ENCODE measurements at places on chromosomes 7 and 10.
A peak's percentile ranks its signal among the peaks of the same experiment; 100 is the strongest.

- DNase-seq: no peak
These were observed 98.7 kb downstream of the AUTS2 start for GRCh38 chr7:69696686-69697685.

- DNase-seq: no peak
These were observed 96.0 kb downstream of the MTERF1 start for GRCh38 chr7:91784469-91784868.

DNA sequence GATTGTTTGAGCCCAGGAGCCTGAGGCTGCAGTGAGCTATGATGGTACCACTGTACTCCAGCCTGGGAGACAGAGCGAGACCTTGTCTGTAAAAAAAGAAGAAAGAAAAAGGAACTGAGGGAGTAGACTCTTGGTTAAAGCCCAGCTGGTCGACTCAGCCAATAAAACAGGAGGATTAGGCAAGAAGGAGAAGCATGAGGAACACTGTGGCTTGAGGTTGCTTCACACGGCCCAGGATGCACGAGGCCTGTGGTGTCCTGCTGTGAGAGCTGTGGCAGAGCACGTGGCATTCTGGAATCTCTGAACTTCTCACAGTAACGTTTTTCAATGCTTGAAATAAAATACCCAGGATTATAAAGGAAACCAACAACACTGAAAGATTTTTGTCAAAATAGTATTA is 93.3 kb downstream of the CUL2 start:
- DNase-seq: no peak

- no peak for DNase-seq
These were observed 80.7 kb downstream of the PLCE1 start for GRCh38 chr10:94074462-94074861.

GRCh38 chr7:142134909-142135308 is 23.4 kb downstream of the MGAM2 start:
- no peak for DNase-seq

DNA sequence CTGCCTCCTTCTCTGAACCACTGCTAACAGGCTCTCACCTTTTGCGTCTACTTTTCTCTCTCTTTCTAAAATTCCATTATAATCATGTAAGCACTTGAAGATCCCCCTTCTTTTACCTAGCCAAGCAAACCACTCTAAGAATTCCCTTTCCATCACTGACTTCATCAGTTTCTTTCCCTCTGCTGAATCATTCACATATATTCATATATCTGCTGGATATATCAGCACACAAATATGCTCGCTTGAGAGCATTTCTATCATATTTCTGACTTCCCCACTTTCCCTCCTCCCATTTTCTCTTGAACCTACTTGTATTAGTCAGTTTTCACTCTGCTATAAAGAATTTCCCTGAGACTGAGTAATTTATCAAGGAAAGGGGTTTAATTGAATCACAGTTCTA is 84.2 kb upstream of the LRRN3 start:
- no peak for DNase-seq

DNA sequence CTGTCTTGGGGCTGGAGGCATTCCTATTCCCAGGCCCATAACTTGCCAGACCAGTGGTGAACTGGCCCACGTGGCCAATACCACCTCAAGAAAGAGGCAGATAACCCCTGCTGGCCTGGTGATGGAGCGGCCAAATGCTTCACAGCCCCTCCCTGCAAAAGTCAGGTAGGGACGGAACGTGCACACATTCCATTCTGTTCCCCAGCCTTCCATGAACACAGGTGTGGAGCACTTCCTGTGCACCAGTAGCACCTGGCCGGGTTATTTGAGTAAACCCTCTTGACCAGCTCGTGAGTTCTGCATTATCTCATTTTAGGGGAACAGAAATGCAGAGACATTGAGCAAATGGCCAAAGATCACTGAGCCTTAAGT is 134.4 kb downstream of the SH3PXD2A start:
- no peak for DNase-seq

- no peak for DNase-seq
These were observed 303.4 kb downstream of the PCLO start for GRCh38 chr7:82859106-82859850.

DNA sequence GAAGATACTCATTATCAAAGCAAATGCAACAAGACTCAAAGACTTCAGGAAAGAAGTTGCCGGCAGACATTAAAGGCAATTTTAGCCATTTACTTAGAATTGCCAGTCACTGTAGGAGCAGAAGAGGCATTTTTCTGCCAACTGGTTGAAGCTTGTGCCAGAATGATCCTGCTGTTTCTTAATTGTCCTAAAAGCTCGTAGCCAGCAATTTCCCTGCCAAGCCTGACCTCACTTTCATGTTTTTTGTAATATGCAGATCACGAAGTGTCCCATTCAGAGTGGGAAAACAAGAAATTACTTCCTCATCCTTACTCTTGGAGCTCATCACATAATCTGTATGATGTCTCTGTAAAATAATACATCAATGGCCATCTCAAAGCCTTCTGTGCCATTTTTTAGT is 130.9 kb upstream of the ANKRD1 start:
- peak; percentile 26 for DNase-seq

GRCh38 chr7:115229401-115230105 is 307.7 kb downstream of the MDFIC start:
- DNase-seq: no peak

DNA sequence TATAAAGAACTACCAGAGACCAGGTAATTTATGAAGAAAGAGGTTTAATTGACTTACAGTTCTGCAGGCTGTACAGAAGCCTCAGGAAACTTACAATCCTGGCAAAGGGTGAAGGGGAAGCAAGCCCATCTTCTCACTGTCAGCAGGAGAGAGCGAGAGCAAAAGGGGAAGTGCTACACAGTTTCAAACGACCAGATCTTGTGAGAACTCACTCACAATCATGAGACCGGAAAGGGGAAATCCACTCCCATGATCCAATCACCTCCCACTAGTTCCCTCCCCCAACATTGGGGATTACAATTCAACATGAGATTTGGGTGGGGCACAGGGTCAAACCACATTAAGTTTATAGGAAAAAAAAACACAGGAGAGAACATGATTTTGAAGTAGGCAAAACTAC is 222.1 kb upstream of the SHH start:
- no peak for DNase-seq

DNA sequence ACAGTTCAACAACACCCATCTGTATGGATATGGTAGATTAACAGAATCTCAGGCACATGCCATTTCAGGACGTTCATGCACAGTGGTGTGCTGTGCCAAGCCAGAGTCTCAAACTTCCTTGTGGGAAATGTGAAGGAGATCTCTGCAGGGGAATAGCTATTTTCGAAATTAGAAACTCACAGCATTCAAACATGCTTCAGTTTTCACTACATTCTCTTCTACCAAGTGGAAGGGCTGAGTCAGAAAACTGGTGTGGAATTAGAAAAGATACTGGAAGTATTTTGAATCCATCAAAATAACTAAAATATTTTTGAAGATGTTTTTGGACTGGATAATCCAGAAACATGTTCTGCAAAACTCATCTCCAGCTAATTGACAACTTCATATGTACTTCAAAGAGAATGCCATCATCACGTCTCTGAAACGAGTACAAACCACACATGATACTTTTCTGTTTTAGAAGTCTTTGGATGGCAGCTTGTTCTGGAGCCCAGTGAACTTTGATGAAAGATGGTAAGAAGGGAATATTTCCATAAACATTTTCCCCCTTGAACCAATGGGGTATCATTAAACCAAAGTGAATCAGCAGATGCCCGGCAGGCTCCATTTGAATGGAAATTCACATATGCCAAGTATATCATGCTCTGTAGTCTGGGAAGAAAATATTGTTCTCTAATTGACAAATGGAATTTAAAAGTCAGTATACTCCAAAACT is 616.3 kb upstream of the IGFBP3 start:
- no peak for DNase-seq

GRCh38 chr10:101644002-101644401 is 51.0 kb downstream of the FBXW4 start:
- no peak for DNase-seq

GRCh38 chr7:75957021-75957736 is 37.2 kb downstream of the TMEM120A start:
- DNase-seq: no peak

DNA sequence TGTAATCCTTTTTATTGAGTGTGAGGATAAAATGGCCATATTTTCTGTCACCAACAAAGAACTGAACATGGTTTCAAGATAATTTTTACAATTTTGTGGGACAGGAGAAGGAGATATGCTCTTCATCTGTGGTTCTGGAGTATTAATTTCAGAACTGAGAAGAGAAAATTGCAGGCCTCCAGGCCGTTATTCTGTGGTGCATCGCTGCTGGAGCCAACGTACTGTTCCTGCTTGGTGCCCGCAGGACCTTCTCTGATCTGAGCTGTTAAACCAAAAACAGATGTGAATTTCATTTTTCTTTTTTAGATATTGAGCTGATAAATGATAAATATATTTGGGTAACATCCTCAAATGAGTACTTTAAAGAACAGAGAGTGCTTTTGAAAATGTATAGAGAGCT is 63.9 kb downstream of the IKZF1 start:
- DNase-seq: no peak

DNA sequence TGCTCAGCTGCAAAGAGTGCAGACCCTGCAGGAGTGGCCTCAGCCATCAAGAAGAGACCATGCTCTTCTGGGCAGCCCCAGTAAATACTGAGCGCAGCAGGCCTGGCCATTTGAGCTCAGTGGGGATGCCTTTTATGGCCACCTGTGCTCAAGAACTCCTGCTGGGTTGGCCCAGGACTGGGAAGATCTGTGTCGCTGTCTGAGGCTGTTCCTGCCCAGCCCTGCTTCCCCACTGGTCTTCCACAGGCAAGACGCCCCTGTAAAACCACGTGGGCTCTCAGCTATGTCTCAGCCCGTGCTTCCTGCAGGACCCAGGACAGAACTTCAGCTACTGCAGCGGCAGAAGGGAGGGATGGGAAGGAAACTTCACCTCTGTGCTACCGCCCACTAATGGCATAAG is 10.5 kb upstream of the PPIF start:
- no peak for DNase-seq

GRCh38 chr7:36208997-36209813 is 56.2 kb downstream of the EEPD1 start:
- no peak for DNase-seq

GRCh38 chr7:79593866-79594301 is 140.4 kb upstream of the MAGI2 start:
- DNase-seq: no peak

- DNase-seq: no peak
These were observed 12.7 kb upstream of the TMEM273 start for GRCh38 chr10:49200854-49201253.

DNA sequence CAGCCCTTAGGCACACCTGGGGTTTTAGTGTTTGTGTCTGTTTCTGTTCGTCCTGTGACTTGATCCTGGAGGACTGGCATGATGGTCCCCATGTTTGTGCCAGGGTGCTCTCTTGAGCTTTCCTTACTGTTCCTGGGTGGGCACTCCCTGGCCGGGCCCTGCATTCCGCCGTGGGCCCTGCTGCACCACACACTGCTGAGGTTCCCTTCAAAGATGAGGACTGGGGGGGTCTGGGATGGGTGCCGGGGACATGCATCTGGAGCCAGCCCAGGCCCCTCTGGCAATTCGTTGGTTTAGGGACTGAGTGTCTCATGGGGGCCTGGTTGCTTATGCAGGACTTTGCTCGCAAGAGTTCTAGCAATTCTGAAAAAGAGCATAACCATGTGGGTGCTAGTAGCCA is 4.7 kb downstream of the AGAP3 start:
- DNase-seq: no peak

DNA sequence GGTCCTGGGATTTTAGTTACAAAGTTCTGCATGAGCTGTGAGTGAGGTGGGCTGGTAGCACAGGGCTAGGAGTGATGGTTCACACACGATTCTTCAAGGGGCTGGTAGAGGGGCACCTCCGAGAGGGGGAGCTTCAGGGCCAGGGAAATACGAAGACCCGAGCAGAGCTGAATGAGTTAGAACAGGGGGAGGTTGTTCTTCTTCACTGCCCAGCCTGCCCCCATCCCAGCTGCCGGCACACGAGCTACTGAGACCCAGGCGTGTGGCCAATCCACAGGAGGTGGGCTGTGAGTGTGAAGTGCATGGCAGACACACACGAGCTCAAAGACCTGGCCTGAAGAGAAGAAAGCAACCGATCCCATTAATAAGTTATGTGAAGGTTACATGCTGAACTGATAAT is 256.2 kb upstream of the ZNF32 start:
- DNase-seq: no peak

GRCh38 chr7:32070051-32070405 is 179 bp downstream of the PDE1C start:
- no peak for DNase-seq

DNA sequence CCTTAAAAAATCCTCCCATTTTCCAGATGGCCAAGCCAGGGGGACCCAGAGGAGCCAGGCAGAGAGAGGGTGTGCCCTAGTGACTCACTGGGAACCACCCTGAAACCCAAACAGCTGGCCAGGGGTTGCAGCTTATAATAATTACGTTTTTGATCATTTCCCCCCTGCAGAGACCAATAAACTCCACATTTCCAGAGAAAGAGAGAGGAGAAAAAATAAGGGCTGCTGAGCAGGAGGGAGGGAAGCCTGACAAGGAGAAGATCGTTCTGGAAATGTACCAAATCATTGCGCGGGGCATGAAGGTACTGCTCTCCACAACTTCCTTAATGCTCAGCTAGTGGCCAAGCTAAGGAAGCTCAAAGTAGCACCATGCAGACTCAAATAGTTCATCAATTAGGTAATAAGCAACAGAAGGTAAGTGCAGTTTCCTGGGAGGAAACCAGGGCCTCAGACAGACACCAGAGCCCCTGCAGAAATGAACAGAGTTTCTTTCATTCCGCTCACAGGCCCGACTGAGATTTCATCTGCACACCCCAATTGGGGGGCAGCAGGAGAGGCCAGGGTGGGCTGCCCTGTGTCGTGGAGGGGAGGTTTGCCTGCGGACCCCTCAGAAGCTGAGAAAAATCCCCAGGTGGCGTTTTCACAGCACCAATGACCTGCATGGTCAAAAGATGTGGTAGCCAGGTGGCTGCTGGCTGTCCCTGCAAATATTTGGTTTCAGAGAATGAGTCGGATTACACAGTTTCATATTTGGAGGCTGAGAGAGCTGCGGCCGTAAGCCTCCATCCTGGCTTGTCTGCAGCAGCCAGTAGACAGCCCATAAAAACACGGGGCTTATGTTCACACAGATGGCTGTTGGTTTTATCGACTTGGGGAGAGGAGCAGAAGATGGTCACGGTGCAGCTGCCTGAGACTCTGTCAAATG is 153.2 kb upstream of the LYZL2 start:
- DNase-seq: no peak

All from hypothalamus (tissue), 51 donors.